NCI-H1105 treated with DMSO at 0.1 percent for 48 hours (cell line): ENCODE measurements at places on chromosomes 4 and X.

GRCh38 chr4:169485086-169485485 is 127.3 kb downstream of the NEK1 start:
- DNase-seq = no peak

GRCh38 chr4:8555716-8556115 is 24.5 kb upstream of the GPR78 start:
- DNase-seq = no peak

GRCh38 chr4:40874331-40874730 is 124.6 kb downstream of the NSUN7 start:
- no peak for DNase-seq

- DNase-seq = no peak
Measured at GRCh38 chr4:7170012-7170411, 22.3 kb upstream of the SORCS2 start.

- no peak for DNase-seq
Measured at GRCh38 chrX:150094996-150095395, 156.7 kb upstream of the EOLA2 start.

DNA sequence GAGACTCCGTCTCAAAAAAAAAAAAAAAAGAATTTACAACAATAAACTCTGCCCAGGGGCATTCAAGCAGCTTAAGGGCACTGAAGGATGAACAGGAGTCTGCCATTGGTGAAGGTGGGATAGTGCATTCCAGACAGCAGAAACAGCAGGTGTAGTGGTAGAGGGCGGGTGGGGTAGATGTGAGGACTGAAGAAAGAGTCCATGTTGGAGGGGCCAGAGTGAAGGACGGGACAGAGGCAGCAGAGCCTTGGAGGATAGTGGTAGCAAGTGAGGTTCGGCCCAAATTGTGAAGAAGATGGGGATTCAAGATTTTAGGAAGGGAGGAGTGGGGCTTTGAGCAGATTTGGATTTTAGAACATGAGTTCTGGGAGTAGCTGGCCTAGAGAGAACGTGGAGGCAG is 75.7 kb downstream of the MED28 start:
- no peak for DNase-seq

DNA sequence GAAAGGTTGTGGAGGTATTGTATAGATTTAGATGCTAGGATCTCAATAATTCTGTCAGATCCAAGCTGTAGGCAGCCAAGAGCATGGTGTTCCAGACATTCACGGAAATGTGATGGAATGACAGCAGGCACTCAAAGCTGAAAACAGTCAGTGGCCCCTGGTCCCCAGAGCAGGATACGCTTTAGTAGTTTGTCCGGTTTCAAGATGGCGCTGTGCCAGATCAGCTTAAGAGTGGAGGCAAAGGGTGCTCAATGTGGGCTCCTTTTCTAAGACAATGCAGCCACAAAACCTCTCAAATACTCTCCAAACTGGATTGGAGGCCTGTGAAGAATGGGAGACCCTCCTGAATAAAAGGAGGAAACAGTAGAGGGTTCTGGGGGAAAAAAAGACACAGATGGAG is 291.2 kb upstream of the HS3ST1 start:
- no peak for DNase-seq
